ENCODE measurements at places on chromosomes 3 and 15. TPM values are rescaled to one million over a fixed set of nuclear protein-coding genes. Genes with fewer than 3 reads are reported as not detected.

The RHCG gene
- not detected for total RNA-seq

The SERPINI2 gene
- not detected for total RNA-seq

The ENTPD3 gene
- total RNA-seq = 4.4 TPM

The MCF2L2 gene
- 29.4 TPM for total RNA-seq

The GUCA1C gene
- not detected for total RNA-seq

The SLC6A20 gene
- 0.47 TPM for total RNA-seq

DNA sequence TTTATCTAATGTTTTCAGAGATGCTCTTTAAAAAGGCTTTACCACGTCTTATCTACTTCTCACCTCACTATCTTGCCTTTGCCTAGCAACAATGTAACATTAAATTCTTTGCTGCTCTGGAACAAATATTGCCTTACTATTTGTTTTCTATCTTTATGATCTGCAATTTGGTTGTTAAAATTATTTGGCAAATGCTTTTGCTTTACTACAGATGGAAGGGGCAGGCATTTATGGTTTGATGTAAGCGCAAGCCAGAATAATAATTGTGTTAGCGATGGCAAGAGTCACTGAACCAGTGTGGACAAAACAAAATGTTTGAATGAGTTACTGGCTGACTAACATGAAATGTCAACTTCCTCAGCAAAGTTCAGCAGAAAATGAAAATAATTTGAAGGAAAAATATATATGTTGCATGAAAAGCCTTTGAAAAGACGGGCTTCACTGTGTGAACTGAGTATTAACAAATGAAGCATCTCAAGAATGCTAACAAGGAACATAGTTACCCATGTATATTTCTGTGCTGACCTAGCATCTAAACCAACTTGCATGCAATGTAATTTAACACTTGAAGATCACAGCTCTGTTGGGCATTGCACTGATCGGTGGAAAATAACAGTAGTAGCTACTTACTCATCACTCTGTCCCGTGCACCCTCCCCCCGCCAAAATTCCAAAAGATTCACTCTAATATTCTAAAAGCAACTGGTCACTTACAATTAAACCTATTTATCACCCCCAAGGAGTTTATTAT lies 454.0 kb upstream of the ARHGEF26 start:
- H3K4me3 ChIP-seq = no peak overlapping the region
- no peak for DNase-seq
- H3K27me3 ChIP-seq = no peaks in the 10 kb centered on the region

- no peaks in the 10 kb centered on the region for H3K4me1 ChIP-seq
- H3K27ac ChIP-seq = no peak overlapping the region
- DNase-seq = no peak
- no peak overlapping the region for H3K4me3 ChIP-seq
- H3K27me3 ChIP-seq = no peaks in the 10 kb centered on the region
Measured at GRCh38 chr15:98676586-98677270, 28.4 kb downstream of the IGF1R start.

GRCh38 chr3:49841126-49841696 lies 15.2 kb downstream of the TRAIP start:
- H3K36me3 ChIP-seq = peaks cover 6% of the 10 kb centered on the region
- peaks cover 9% of the 10 kb centered on the region for H3K4me1 ChIP-seq
- no peak overlapping the region for H3K27ac ChIP-seq
- DNase-seq = no peak

DNA sequence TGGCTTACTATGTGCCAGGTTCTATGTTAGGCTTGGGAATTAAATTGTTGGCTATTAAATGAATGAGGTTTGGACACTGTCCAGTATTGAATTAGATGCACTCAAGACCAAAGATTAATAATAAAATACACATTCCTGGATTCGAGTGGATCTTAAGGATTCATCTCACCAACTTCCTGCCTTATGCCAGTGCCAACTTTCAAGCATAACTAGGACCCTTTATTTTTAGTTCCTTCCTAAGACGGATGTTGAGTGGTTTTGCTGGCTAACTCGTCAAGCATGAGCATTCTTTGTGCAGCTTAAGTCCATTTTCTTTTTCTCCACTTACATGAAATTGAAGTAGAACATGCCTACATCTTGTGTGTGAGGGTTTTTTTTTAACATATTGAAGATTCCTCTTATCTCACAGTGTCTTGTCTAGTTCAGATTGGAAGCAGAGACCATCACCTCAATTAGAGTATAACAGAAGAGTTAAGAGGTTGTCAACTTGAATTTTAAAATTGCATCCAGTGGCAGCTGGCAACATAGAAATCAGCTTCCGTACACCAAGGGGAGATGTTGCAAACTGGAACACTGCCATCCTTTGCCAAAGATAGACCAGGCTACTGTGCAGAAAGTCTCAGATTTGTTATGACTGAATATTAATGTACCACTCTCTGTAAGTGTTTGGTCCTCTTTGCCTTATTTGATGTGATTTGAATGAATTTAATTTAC lies 106.3 kb upstream of the BFSP2 start:
- no peaks in the 10 kb centered on the region for H3K4me1 ChIP-seq
- H3K27ac ChIP-seq = no peak overlapping the region
- no peaks in the 10 kb centered on the region for H3K27me3 ChIP-seq
- H3K4me3 ChIP-seq = no peak overlapping the region
- no peak for DNase-seq

- DNase-seq = no peak
- H3K36me3 ChIP-seq = no peaks in the 10 kb centered on the region
- peaks cover 11% of the 10 kb centered on the region for H3K4me1 ChIP-seq
- no peak overlapping the region for H3K27ac ChIP-seq
- H3K27me3 ChIP-seq = no peaks in the 10 kb centered on the region
Measured at GRCh38 chr3:195246581-195246995, 24.4 kb downstream of the XXYLT1 start.

DNA sequence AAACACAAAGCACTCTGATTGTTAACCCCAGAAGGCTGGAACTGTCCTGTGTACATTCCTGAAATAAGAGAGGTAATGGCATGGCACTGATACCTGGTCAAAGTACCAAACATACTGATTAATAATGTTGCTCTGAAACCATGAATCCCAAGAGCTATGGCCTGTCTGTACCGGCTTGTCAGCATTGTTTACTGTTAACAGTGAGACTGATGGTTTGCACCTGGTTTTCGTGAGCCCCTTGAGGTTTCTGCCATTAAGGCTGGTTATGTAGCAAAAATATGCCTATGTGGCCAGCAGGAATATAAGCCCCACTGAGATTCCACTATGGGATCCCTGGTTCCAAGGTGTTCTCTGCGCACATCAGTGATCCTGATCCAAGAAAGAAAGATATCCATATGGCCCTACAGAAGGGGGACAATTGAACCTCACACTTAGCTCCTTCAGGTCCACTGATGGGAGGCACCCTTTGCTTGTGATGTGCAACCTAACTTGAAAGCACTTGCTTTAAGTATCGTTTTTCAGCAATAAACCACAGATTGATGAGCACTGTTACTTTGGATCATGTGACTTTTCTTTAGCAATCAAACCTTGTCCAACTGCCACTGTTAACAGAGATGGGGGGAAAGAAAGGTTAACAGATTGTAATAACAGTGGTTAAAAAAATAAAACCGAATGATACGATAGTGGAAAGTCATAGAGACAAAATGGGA lies 65.2 kb downstream of the TBL1XR1 start:
- peaks cover 14% of the 10 kb centered on the region for H3K36me3 ChIP-seq
- H3K27me3 ChIP-seq = no peaks in the 10 kb centered on the region
- H3K4me1 ChIP-seq = peaks cover 23% of the 10 kb centered on the region
- no peak overlapping the region for H3K27ac ChIP-seq
- H3K4me3 ChIP-seq = no peak overlapping the region

DNA sequence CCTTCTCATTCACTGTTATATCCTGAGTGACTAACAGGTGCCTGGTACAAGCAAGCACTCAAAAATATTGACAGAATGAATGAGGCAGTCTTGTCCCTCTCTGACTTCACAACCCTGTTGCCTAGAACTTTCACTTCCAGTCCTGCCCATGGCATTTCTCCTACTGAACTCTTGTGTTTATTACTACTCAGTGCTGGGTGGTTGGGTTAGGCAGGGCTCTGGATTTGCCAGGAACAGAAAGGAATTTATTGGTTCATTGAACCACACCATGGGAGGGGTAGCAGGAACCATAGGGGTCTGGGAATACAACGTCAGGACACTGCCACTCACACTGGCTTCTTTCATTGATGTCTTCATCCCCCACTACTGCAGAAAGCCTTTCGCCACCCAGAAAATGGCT lies 41.9 kb upstream of the SEMA4B start:
- no peaks in the 10 kb centered on the region for H3K27me3 ChIP-seq
- no peak for DNase-seq
- peaks cover 27% of the 10 kb centered on the region for H3K4me1 ChIP-seq

DNA sequence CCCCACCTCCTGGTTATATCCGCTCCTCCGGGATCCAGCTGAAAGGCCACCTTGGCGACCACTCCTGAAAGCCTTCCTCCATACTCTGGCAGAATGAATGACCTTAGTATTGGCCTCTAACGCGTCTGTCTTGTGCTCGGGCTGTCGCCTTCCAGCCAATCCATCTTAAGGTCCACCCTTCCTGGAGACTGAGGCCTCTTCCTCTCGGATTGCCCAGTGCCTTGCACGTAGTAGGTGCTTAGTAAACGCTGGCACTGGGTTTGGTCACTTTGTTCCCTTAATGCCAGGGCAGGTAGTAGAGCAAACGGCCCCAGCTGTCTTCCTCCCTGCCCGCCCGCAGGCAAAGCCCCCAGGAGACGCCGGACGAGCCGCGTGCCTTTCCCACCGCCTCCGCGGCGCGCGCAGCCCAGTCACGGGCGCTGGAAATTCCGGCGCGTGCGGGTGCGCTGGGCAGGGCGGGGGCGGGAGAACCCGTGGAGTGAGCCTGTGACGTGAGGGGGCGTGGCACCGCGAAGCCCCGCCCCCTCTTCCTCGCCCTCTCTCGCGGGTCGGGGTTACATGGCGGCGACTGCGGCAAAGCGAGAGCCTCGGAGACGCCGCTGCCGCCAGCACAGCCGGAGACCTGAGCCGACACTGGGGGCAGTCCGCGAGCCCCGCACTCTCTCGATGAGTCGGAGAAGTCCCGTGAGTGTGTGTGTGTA lies at the start of gene MAPK6:
TSS of gene MAPK6 (plus strand) at position 527 of the 701 bp plus-strand sequence. CDS start 27,242 bp downstream, outside the sequence.
- peak within 1 kb of the TSS; percentile 67 for H3K4me3 ChIP-seq
- peaks cover 57% of the 10 kb centered on the region for H3K4me1 ChIP-seq
- H3K27me3 ChIP-seq = no peaks in the 10 kb centered on the region
- peak; percentile 98 for DNase-seq

DNA sequence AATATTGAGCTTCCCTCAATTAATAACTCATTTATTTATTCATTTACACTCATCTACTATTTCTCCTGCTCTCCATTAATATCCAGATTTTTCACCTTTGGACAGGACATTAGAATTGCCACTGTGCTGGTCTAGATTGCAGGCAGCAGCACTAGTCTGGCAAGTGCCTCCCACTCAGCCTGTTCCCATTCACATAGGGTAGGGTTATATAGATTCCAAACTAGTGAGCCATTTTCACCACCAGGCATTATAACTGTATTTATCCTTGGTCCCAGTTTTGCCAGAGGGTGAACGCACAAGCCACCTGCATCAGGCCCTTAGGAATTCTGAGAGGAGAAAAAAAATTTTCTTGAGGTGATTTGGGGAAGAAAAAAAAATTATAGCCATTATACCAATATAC lies 44.5 kb downstream of the ANAPC13 start:
- no peaks in the 10 kb centered on the region for H3K4me1 ChIP-seq
- H3K27ac ChIP-seq = no peak overlapping the region
- H3K4me3 ChIP-seq = no peak overlapping the region

- H3K27ac ChIP-seq = no peak overlapping the region
- no peaks in the 10 kb centered on the region for H3K36me3 ChIP-seq
Measured at GRCh38 chr15:80502782-80503181, 98.6 kb downstream of the ARNT2 start.

DNA sequence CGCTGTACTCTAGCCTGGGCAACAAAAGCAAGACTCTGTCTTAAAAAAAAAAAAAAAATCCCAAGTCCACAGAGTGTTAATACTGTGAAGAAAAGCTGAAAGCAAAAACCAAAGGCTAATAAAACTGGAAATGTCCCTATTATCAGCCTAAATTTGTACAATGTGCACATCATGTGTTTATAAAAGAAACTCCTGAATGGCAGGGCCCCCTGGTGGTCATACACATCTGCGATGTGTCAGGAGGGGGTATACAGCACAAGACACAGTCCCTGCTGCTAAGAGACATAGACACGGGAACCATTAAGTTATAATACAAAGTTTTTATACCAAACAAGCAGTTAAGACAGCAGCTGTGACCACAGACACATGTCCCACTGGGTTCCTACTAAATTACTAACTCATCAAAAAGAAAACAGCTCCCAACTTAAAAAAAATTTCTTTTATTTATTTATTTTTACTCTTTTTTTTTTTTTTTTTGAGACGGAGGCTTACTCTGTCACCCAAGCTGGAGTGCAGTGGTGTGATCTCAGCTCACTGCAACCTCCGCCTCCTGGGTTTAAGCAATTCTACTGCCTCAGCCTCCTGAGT lies 31.0 kb downstream of the IDH2 start:
- peaks cover 18% of the 10 kb centered on the region for H3K4me1 ChIP-seq
- no peaks in the 10 kb centered on the region for H3K27me3 ChIP-seq
- peak; percentile 92 for DNase-seq
- H3K4me3 ChIP-seq = no peak overlapping the region
- H3K36me3 ChIP-seq = no peaks in the 10 kb centered on the region

DNA sequence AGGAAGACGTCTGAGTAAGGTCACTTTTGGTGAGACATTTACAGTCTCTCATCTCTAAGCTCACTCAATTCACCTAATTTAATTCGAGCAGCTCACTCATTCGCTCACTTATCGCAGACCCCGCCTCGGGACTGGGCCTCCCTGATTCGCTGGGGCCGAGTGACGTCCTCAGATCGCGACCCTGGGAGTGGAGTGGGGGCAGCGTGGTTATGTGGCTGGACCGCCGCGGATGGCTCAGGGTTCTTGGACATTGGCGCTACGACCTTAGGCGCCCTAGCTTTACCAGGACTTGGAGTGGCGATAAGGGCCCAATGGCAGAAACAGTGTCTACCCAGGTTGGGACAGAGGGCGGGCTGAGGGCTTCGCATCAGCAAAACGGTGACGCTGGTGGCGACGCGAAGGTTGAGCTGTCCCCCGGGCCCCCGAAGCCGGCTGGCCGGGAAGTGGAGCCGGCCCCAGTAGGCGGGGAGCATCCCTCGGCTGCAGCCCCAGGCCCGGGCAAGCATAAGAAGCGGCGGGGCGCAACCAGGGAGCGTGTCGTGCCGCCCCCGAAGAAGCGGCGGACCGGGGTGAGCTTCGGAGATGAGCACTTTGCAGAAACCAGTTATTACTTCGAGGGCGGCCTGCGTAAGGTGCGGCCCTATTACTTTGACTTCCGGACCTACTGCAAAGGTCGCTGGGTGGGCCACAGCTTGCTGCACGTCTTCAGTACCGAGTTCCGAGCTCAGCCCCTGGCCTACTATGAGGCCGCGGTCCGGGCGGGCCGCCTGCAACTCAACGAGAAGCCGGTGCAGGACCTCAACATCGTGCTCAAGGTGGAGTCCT lies at the start of gene RPUSD2:
TSS of gene RPUSD2 (plus strand) at position 171 of the 825 bp plus-strand sequence. CDS start at position 210, 39 bp downstream.
- no peaks in the 10 kb centered on the region for H3K36me3 ChIP-seq
- H3K27ac ChIP-seq = peak within 1 kb of the TSS; percentile 83
- H3K27me3 ChIP-seq = no peaks in the 10 kb centered on the region
- H3K4me1 ChIP-seq = peaks cover 36% of the 10 kb centered on the region

- no peaks in the 10 kb centered on the region for H3K27me3 ChIP-seq
- H3K36me3 ChIP-seq = no peaks in the 10 kb centered on the region
- H3K27ac ChIP-seq = peak overlapping the region; percentile 51
- no peak for DNase-seq
- H3K4me1 ChIP-seq = no peaks in the 10 kb centered on the region
Measured at GRCh38 chr3:115156046-115156654, 9.1 kb upstream of the ZBTB20 start.

GRCh38 chr15:56982987-56983386 lies 64.5 kb downstream of the TCF12 start:
- H3K4me3 ChIP-seq = no peak overlapping the region
- no peaks in the 10 kb centered on the region for H3K36me3 ChIP-seq
- H3K27me3 ChIP-seq = no peaks in the 10 kb centered on the region
- no peak for DNase-seq
- H3K4me1 ChIP-seq = peaks cover 58% of the 10 kb centered on the region

GRCh38 chr3:158780766-158781165 lies 21.1 kb upstream of the MFSD1 start:
- no peaks in the 10 kb centered on the region for H3K4me1 ChIP-seq
- no peaks in the 10 kb centered on the region for H3K27me3 ChIP-seq
- no peak overlapping the region for H3K27ac ChIP-seq
- no peaks in the 10 kb centered on the region for H3K36me3 ChIP-seq

Data from spleen (tissue), 13 donors.